ENCODE measurements at places on chromosomes 1 and 21.
A peak's percentile ranks its signal among the peaks of the same experiment; 100 is the strongest.

GRCh38 chr1:53063744-53064515 is 1.9 kb downstream of the PODN start:
- H3K4me3 ChIP-seq = peak overlapping the region; percentile 70
- H3K27ac ChIP-seq = no peak overlapping the region
- H3K27me3 ChIP-seq = peaks cover 4% of the 10 kb centered on the region
- H3K4me1 ChIP-seq = no peaks in the 10 kb centered on the region
- H3K36me3 ChIP-seq = no peaks in the 10 kb centered on the region

DNA sequence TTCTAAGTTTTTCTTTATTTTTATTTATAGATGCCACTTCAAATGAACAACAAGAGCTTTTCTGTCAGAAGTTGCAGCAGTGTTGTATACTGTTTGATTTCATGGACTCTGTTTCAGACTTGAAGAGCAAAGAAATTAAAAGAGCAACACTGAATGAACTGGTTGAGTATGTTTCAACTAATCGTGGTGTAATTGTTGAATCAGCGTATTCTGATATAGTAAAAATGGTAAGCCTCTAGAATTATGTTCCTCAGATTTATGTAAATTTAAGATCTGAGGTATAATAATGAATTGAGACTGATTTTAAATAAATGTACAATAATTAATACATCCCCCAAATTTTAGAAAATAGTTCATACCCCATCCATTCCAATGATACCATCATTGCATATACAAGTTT is 43.9 kb downstream of the PPP2R5A start:
- no peaks in the 10 kb centered on the region for H3K27me3 ChIP-seq
- H3K4me1 ChIP-seq = no peaks in the 10 kb centered on the region
- DNase-seq = no peak
- H3K36me3 ChIP-seq = peaks cover 2% of the 10 kb centered on the region

GRCh38 chr21:44375761-44376241 is 22.4 kb downstream of the TRPM2 start:
- H3K36me3 ChIP-seq = no peaks in the 10 kb centered on the region
- H3K27me3 ChIP-seq = peaks cover 70% of the 10 kb centered on the region
- H3K4me1 ChIP-seq = no peaks in the 10 kb centered on the region
- H3K4me3 ChIP-seq = no peak overlapping the region
- H3K27ac ChIP-seq = no peak overlapping the region

GRCh38 chr21:36186506-36187399 is 30.1 kb downstream of the DOP1B start:
- no peaks in the 10 kb centered on the region for H3K27me3 ChIP-seq
- peak overlapping the region; percentile 5 for H3K27ac ChIP-seq

GRCh38 chr1:193019442-193020026 is 39.6 kb downstream of the UCHL5 start:
- H3K4me3 ChIP-seq = no peak overlapping the region
- no peak for DNase-seq
- no peaks in the 10 kb centered on the region for H3K27me3 ChIP-seq
- no peaks in the 10 kb centered on the region for H3K4me1 ChIP-seq
- no peak overlapping the region for H3K27ac ChIP-seq
- no peaks in the 10 kb centered on the region for H3K36me3 ChIP-seq
